ENCODE measurements at places on chromosomes 5 and 9.

- no peak for DNase-seq
These were observed 131.8 kb upstream of the SLC12A2 start for GRCh38 chr5:127951791-127952190.

DNA sequence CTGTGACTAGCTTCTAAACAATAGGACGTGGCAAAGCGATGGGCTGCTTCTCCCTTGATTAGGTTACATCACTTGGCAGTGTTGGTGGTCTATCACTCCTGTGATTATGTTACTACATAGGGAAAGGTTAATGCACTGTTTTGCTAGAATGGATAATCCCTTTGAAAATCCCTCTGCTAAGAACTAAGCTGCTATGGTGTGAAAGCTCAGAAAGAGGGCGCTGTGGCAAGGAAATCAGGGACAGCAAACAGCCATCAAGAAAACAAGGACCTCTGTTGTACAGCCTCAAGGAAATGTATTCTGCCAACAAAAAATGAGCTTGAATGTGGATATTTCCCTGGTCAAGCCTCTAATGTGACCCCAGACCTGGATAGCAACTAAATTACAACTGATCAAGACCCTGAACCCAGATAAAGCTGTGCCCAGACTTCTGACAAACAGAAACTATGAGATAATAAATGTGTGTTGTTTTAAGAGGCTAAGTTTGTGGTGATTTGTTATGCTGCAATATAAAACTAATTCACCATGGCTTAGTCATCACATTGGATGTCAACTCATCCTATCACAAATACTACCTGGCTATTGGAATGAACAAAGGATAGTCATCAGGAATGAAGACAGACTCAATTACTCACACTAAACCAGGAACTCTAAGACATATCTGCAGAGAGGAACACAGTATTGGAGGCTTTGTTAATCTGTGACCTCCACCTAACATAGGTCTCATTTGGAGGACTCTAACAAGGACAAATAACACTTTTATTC, 1215.9 kb downstream of the EFNA5 start:
- peak; percentile 4 for DNase-seq

DNA sequence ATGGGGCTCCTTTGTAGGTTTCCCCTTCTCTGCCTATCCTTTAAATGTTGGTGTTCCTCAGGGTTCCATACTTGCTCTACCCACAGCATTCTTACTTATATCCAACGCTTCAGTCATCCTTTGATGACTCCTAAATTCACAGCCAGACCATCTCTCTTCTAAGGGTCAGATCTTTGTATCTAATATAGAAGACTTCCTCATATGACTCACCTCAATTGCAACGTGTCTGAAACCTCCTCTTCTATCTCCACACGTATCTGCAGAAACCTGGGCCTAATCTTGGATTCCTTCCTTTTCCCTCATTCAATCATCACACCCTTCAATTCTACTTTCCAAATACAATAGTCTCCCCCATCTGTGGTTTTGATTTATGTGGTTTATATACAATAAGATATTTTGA, 68.3 kb downstream of the HMGCR start:
- no peak for DNase-seq

GRCh38 chr5:148768806-148769415, 57.5 kb upstream of the ADRB2 start:
- DNase-seq = no peak

DNA sequence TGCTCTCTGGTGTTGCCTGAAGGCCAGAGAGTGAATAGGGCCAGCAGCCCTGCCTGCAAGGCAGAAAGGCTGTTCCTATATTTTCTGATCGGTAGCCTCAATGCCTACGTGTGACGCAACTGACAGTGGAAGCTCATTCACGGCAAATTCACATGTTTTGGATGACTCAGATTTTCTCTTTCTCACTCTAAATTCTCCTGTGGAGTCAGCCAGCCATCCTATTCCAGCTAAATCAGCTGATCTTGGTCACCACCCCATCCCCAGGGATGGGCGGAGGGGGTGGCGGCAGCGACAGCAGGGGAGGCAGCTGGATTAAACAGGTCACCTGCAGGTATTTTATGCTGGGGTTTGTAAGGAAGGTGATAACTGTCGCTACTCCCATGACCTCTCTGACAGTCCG, 52.3 kb downstream of the ZNF510 start:
- DNase-seq = no peak

DNA sequence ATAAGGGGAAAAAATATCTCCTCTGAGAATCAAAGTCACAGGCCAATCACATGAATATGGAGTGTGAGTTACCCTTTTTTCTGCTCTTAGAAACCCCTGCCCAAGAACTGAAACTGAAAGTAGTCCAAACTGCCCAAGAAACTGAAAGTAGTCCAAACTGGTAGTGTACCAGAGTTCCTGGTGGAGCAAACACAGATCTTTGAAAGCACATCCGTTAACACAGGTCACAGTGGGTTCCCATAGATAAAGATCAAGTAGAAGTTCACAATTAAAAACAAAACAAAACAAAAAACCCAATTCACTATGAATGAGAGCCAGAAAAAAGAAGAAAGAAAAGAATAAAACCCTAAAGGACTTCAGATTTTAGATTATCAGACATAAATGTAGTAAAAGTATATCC, 332.4 kb upstream of the EFNA5 start:
- no peak for DNase-seq

DNA sequence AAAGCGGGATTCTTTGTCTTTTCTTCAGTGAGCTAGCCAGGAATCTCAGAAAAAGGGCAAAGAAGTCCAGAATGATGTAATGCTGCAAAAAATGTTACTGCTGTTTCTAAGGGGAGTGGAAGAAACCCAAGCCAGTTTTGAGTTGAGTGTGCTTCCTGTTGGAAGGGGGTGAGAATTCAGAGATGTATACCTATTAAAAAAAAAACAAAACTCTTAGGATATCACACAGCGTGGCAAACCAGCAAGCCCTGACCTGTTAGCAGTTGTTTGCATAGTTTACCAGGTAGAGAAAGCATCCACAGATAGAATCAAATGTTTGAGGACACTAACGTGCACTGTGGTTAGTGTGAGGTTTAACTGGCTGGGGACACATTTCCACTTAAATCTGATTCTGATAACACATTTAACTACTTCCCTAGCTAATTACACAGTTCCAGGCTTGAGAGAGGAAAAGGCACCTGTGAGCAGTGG, 11.4 kb downstream of the BASP1 start:
- DNase-seq = no peak

DNA sequence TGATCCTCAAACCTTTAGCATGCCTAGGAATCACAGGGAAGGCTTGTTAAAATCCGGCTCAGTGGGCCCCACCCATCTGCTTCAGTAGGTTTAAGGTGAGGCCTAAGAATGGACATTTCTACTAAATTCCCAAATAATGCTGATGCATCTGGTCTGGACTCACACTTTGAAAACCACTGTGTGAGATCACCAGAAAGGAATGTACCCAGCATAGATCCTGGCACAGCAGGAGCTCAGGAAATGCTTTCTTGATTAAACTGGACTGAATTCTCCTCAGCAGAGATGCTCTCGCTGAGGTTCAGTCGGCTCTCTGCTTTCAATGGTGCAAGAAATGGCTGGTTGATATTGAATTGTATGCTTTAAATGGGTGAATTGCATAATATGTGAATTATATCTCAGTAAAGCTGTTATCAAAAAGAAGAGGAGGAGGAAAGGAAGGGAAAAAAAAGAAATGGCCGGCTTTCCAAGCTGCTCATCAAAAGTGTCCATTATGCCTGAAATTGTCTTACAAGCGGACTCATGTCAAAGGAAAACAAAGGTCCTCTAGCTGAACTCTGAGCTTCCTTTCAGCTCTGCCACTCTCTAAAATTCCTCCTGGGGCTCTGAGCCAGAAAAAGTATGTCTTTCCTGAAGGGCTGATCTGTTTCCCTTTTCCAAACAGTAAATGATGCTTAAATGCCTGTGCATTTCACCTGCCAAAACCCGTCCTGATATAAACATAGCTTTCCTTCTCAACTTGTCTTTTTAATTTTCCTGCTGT, 77.6 kb upstream of the SAP30L start:
- no peak for DNase-seq

- DNase-seq = no peak
These were observed 13.9 kb downstream of the KIF20A start for GRCh38 chr5:138192826-138193225.

GRCh38 chr9:8823131-8823895, 1023.7 kb upstream of the DMAC1 start:
- DNase-seq = no peak

DNA sequence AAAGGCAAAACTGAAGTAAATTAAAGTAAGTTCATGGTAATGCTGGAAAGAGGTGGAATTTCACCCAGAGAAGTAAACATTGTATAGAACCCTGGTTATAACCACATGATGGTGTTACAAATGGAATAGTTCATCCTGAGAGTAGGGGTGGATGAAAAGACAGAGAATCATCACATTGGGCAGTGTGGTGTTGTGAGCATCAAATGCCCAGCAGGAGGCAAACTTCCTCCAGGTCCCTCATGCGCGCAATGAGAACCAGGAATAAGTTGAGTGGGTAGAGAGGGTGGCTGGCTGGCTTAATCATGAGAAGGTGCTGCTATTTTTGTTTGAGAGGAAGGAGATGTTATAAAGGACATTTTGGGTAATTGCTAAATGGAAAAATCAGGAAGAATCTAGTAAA, 163.3 kb upstream of the HMHB1 start:
- DNase-seq = peak; percentile 26

DNA sequence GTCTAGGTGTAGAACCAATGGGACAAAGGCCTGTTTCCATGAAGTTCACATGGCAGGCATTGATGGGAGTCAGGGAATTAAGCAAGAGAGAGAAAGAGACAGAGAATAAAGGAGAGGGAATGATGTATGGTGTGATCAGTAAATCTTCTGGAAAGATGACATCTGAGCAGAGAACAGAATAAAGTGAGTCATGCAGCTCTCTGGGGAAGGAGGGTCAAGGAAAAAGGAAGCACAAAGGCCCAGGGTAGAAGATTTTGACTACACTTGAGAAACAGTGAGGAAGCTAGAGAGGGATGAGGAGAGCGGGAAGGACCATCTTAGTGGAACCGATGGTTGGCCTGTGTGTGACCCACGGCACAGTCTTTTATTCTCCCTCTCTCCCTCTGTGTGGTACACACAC, 425.9 kb downstream of the SPOCK1 start:
- no peak for DNase-seq

DNA sequence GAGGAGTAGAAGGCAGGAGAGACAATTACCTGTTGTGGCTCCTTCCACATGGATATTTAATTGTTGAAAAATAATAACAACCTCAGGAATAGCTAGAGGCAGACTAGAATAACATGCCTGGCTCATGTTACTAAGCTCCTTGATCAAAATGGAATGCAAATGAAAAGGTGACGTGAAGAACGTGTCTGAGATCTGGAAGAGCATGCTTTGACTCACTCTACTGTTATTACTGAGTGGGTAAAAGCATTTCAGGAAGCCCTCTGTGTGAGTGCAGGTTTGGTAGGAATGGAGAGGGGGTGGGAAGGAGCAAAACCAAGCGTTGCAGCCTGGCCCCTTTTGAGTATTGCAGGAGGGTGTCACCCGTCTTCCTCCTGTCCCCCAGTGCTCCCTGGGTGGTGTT, 84.8 kb downstream of the EQTN start:
- no peak for DNase-seq

DNA sequence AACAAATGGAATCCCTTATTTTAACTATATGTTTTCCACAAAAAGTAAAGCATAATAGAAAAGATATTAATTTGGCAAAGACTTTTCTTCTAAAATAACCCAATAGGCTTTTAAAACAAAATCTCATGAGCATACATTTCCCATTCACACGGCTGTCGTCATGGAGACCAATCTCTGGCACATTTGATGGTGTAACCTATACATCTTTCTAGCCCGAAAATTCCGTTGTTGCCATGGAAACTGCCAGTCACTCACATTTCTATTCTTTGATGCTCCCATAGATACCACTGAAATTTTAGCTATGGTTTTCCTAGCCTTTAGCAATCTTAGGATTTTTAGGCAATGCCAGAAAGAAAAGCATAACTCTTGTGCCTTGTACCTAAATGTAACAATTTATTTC, 262.9 kb upstream of the TRPM3 start:
- no peak for DNase-seq

DNA sequence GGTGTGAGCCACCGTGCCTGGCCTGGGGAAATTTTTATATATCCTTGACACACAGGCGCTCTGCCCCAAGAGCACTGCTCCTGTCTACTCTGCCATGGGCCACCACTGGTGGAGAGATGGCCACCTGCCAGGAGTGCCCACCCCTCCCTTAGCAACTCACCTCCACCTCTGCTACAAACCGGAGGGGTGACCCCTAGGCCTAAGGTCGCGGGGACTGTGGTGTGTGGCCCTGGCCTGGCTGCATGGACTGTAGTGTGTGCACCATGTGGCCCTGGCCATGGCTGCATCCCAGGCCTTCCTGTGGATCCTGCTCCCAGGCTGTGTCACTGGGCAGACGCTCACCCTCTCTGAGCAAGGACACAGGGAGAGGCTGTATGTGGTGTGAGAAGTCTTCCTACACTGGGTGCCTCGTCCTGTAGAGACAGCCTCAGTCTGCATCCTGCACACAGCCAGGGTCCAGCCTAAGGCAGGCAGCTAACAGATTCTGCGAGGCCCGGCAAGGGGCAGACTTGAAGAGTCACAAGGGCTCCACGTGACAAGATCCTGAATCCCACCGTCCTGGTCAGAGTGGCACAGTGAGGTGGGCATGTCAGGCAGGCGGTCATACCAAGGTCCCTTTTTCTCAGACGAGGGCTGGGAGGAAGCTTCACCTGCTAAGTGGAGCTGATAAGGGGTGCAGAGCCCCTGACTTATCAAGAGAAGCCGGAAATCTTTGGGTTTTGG, 10.3 kb downstream of the NINJ1 start:
- no peak for DNase-seq

DNA sequence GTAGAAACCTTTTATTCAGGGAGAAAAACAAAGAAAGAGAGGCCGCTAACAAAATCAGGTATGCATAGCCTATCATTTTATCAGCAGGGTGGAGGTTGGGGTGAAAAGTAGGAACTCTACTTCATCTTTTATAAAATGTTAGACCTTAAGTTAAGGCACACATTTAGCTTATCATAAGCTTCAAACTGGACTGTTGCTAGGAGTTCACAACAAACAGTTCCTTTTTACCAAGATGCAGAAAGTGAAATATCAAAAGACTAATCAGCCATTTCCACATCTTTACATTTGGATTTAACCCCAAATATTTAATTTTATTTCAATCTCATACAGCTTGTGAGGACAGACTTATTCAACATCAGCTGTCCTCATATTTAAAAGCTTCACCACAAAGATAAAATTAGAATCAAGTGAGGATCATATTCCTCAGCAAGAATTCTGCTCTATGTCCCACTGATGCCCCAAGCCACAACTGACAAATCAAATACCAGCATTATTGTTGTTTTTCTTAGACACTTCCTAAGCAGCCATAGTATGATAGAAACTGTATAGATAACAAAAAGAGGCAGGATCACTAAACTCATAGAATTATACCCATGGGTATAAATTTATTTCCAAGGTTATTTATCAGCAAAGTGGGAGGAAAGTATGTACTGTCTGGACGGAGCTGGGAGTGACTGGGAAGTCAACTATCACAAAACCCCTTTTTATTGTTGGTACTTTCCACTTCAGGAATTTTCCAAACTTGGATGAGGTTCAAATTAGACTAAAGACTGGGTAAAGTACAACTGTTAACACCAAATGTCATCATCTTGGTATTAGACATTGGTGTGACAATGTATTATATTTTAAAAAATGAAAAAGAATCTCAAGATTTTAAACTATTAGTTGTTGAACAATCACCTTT, 29.9 kb upstream of the MYOT start:
- DNase-seq = no peak

- DNase-seq = peak; percentile 33
These were observed 52.4 kb downstream of the ANKH start for GRCh38 chr5:14818931-14819790.
